ENCODE measurements at places on chromosomes 1 and 21. TPM values are rescaled to one million over a fixed set of nuclear protein-coding genes. Genes with fewer than 3 reads are reported as not detected.

- no peaks in the 10 kb centered on the region for H3K4me1 ChIP-seq
- no peaks in the 10 kb centered on the region for H3K36me3 ChIP-seq
- H3K4me3 ChIP-seq = no peak overlapping the region
- H3K27me3 ChIP-seq = no peaks in the 10 kb centered on the region
Measured at GRCh38 chr1:3657096-3657475, 4.8 kb downstream of the TP73 start.

GRCh38 chr1:19861034-19861433 lies 21.2 kb upstream of the OTUD3 start:
- no peak overlapping the region for H3K4me3 ChIP-seq
- DNase-seq = peak; percentile 46
- H3K27me3 ChIP-seq = no peaks in the 10 kb centered on the region
- H3K4me1 ChIP-seq = peaks cover 10% of the 10 kb centered on the region
- H3K36me3 ChIP-seq = no peaks in the 10 kb centered on the region

The RUNX3 gene
- not detected for total RNA-seq

- H3K4me1 ChIP-seq = peaks cover 53% of the 10 kb centered on the region
- H3K27me3 ChIP-seq = no peaks in the 10 kb centered on the region
- H3K36me3 ChIP-seq = peaks cover 12% of the 10 kb centered on the region
- H3K4me3 ChIP-seq = no peak overlapping the region
- DNase-seq = no peak
- H3K27ac ChIP-seq = peak overlapping the region; percentile 74
Measured at GRCh38 chr1:39153684-39154083, 50.8 kb upstream of the MACF1 start.

- no peaks in the 10 kb centered on the region for H3K36me3 ChIP-seq
- no peaks in the 10 kb centered on the region for H3K27me3 ChIP-seq
- H3K27ac ChIP-seq = no peak overlapping the region
Measured at GRCh38 chr1:207302618-207303393, 18.7 kb upstream of the CD55 start.

GRCh38 chr1:218382261-218382660 lies 37.1 kb downstream of the TGFB2 start:
- no peaks in the 10 kb centered on the region for H3K27me3 ChIP-seq
- H3K27ac ChIP-seq = no peak overlapping the region
- peaks cover 58% of the 10 kb centered on the region for H3K4me1 ChIP-seq
- peaks cover 5% of the 10 kb centered on the region for H3K36me3 ChIP-seq
- H3K4me3 ChIP-seq = no peak overlapping the region

DNA sequence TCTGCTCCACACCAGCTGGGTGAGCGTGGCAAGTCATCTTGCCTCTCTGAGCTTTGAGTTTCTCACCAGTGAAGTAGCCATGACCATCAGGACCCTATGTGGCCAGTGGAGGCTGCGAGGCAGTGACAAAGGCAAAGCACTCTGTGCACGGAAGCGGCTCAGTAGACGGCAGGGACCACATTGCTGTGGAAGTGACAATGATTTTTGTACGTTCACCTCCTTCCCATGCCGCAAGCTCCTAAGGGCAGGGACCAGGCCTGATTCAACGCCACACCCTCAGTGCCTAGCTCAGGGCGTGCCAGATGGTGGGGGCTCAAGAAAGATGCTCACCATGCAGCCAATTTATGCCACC lies 210.5 kb downstream of the MATN1 start:
- no peak overlapping the region for H3K4me3 ChIP-seq
- H3K36me3 ChIP-seq = no peaks in the 10 kb centered on the region
- DNase-seq = no peak
- peaks cover 16% of the 10 kb centered on the region for H3K4me1 ChIP-seq
- peaks cover 11% of the 10 kb centered on the region for H3K27me3 ChIP-seq
- H3K27ac ChIP-seq = no peak overlapping the region

DNA sequence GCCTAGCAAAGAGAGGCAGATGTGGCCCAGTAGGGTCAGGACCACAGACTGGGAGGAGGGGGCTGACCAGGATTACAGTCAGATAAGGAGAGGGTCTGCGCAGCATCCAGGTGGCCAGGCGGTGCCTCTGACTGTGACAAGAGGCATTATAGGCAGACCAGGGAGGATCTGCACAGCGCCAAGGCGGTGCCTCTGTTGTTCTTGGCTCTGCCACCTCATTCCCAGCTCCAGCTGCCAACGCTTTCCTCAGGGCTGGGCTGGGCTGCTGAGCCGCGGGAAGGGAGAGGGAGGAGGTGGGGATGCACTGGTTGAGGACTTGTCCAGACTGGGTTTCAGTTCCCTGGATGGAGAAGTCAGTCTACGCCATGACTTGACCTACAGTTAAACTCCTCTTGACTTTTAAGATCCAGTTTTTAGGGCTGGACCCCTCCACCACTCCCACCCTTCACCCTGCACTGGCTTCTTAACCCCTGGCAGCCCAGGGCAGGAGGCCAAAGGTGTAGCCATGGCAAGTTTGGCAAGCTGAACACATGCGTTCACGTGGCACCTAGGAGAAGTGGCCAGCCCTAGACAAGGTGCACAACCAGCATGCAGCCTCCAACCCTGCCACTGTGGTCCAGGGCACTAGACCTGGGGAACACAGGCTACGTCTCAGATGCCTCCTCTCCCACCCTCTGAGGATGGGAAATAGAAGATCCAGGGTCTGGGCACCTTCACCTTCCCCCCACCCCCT lies 4.5 kb upstream of the CRABP2 start:
- DNase-seq = peak; percentile 98
- H3K4me3 ChIP-seq = no peak overlapping the region
- H3K4me1 ChIP-seq = peaks cover 37% of the 10 kb centered on the region

The PDPN gene
- total RNA-seq = 35.1 TPM

DNA sequence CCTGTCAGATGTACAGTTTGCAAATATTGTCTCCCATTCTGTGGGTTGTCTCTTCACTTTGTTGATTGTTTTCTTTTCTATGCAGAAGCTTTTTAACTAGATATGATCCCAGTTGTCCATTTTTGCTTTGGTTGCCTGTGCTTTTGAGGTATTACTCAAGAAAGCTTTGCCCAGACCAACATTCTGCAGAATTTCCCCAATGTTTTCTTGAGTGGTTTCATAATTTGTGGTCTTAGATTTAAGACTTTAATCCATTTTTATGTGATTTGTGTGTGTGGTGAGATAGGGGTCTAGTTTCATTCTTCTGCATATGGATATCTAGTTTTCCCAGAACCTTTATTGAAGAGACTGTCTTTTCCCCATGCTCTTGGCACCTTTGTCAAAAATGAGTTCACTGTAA lies 116.9 kb downstream of the DUSP10 start:
- H3K27me3 ChIP-seq = no peaks in the 10 kb centered on the region
- H3K4me1 ChIP-seq = peaks cover 7% of the 10 kb centered on the region
- no peak for DNase-seq
- H3K36me3 ChIP-seq = no peaks in the 10 kb centered on the region

DNA sequence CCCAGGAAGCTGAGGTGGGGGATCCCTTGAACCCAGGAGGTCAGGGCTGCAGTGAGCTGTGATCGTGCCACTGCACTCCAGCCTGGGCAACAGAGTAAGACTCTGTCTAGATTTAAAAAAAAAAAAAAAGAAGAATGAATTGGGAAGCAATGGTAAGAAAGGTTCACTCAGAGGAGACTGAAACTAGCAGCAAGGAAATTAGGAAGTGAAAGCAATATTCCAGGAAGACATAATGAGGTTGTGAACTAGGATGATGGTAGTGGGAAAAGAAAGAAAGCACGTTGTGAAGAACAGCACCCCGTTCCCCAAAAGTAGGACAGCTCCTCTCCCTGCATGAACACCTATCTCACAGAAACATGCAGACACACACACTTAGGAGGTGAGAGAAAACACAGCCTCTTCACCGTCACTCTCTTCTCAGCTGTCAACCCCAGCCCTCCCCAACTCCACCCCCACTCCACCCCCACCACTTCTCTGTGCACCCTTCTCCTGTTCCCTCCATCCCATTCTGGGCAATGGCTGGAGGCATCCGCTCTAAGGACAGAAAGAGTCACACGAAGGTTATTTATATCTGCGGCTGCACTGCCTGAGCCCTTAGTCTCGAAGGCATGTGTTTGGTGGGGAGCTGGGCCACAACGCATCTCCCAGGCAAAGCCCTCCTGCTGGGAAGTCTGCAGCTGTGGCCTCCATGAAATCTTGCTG lies 101.8 kb upstream of the LPGAT1 start:
- H3K4me1 ChIP-seq = peaks cover 21% of the 10 kb centered on the region
- H3K4me3 ChIP-seq = no peak overlapping the region
- no peak for DNase-seq
- H3K27me3 ChIP-seq = no peaks in the 10 kb centered on the region
- no peak overlapping the region for H3K27ac ChIP-seq

DNA sequence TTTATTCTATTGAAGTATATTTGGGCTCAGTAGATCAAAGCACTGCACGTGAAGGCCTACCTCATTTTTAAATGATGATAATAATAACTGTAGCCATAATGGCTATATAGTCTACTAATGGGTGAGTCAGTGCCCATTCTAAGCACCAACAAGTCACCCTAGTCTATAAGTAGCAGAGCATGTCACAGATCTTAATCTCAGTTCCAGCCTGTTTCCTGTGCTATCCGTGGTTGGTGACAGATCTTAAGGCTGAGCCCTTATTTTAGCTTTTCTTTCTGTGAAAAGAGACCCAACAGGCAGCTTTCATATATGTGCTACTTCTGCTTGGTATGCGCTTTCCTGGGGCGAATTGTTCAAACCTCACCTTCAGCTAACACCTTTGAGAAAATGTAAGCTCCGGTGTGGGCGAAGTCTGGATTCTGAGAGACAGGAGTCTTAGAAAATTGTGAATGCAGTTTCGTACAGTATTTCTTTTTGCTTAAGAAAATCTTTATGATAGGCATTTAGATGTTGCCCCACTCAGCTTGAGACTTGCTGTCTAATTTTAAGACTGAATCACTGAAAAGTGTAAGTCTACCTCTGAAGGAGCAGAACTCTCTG lies 59.6 kb downstream of the FMN2 start:
- no peak overlapping the region for H3K27ac ChIP-seq
- no peak for DNase-seq
- H3K4me1 ChIP-seq = no peaks in the 10 kb centered on the region
- no peaks in the 10 kb centered on the region for H3K36me3 ChIP-seq
- peaks cover 13% of the 10 kb centered on the region for H3K27me3 ChIP-seq

The CLCNKB gene
- total RNA-seq = not detected

DNA sequence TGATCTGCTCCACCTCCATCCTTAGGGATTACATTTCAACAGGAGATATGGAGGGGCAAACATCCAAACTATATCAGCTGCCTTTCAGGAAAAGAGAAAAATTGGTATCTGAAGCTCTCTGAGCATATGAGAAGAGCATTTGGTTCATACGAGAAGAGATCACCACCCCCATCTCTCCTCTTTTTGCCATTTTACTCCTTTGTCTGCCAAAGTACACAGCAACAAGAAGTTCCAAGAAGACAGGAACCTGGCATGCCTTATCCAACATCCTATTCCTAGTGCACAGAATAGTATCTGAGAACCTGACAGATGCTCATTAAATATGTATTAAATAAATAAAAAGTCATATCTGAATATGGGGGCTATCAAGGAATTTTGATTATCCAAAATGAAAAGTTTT lies 142.5 kb upstream of the PKN2 start:
- H3K27ac ChIP-seq = no peak overlapping the region
- H3K36me3 ChIP-seq = no peaks in the 10 kb centered on the region
- H3K4me3 ChIP-seq = no peak overlapping the region
- no peaks in the 10 kb centered on the region for H3K4me1 ChIP-seq
- DNase-seq = no peak

DNA sequence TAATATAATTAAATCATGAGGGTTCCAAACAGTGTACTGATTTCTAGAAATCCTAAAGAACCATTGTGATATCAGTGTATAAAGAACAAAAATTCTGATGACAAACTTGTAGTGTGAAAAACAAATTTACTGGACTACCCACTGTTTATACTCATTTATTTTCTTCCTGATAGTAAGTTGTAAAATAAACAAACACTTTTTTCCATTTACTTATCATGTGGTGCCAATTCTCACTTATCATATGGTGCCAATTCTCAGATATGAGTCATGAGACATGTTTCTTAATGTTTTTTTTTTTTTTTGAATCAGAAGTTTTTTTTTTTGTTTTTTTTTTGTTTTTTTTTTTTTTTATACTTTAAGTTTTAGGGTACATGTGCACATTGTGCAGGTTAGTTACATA lies 137.7 kb downstream of the LEPR start:
- H3K36me3 ChIP-seq = no peaks in the 10 kb centered on the region
- no peak overlapping the region for H3K27ac ChIP-seq
- no peak overlapping the region for H3K4me3 ChIP-seq
- peak; percentile 46 for DNase-seq

The LCE2C gene
- not detected for total RNA-seq

The RLF gene
- total RNA-seq = 8.8 TPM

- no peaks in the 10 kb centered on the region for H3K36me3 ChIP-seq
- no peak overlapping the region for H3K27ac ChIP-seq
- peaks cover 6% of the 10 kb centered on the region for H3K4me1 ChIP-seq
- DNase-seq = no peak
- no peaks in the 10 kb centered on the region for H3K27me3 ChIP-seq
Measured at GRCh38 chr1:33425900-33426299, 5.0 kb downstream of the PHC2 start.

GRCh38 chr21:42597487-42598158 lies 55.8 kb upstream of the PDE9A start:
- DNase-seq = no peak
- no peak overlapping the region for H3K4me3 ChIP-seq
- no peak overlapping the region for H3K27ac ChIP-seq
- peaks cover 22% of the 10 kb centered on the region for H3K27me3 ChIP-seq

DNA sequence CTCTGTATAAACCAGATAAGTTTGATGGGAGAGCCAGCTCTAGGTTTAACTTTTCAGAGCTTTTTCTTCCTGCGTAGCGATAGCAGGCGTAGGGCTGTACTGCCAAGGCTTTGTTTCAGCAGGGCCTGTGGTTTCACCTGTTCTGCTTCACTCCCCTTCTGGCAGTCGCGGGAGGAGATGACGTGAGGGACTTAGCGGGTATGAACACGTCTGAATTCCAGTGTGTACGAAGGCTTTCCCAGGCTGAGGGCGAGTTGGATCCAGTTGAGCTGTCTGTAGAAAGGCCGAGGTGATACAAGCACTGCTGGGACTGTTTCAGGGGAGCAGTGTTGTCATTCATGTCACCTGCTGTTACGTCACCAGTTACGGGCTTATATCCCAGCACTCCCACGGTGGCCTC lies 21.2 kb downstream of the PEX14 start:
- H3K27ac ChIP-seq = peak overlapping the region; percentile 69
- H3K36me3 ChIP-seq = peaks cover 14% of the 10 kb centered on the region
- H3K4me1 ChIP-seq = peaks cover 25% of the 10 kb centered on the region
- H3K4me3 ChIP-seq = peak overlapping the region; percentile 58
- no peaks in the 10 kb centered on the region for H3K27me3 ChIP-seq
- peak; percentile 97 for DNase-seq

DNA sequence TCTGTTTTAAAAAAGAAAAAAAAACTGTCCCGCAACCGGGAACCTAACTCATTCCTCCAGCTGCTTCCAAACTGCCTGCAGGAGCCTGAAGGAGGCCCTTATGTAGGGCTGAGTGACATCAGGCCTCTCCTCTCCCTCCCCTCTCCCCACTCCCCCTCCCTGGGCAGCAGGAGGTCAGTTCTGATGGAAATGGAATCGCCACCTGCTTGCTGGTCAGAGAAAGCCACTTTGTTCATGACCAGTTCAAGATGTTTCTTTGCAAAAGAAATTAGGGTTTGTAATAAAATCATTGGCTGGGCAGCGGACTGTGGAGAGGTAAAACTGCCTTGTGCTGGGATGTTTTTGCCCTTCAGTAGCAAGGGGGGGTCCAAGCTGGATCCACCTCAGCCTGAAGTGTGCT lies at the start of gene MAP1LC3C:
MAP1LC3C (minus strand) TSS at position 73 of the 400 bp plus-strand sequence. CDS start 90 bp downstream, outside the sequence.
- DNase-seq = no peak
- H3K27me3 ChIP-seq = no peaks in the 10 kb centered on the region

The AGMAT gene
- not detected for total RNA-seq

The SAMSN1 gene
- 6.8 TPM for total RNA-seq

GRCh38 chr1:162632698-162633080 lies 425 bp downstream of the DDR2 start:
- no peak for DNase-seq
- H3K36me3 ChIP-seq = no peaks in the 10 kb centered on the region
- H3K27ac ChIP-seq = peak overlapping the region; percentile 3
- H3K27me3 ChIP-seq = no peaks in the 10 kb centered on the region

The CRYBG2 gene
- 14.2 TPM for total RNA-seq

The NKAIN1 gene
- 0.12 TPM for total RNA-seq

Measured in MCF 10A (cell line).